CD4-positive, alpha-beta T cell treated with Interleukin-4 for 1 hour (primary cell): ENCODE measurements at places on chromosomes 6 and 20.

DNA sequence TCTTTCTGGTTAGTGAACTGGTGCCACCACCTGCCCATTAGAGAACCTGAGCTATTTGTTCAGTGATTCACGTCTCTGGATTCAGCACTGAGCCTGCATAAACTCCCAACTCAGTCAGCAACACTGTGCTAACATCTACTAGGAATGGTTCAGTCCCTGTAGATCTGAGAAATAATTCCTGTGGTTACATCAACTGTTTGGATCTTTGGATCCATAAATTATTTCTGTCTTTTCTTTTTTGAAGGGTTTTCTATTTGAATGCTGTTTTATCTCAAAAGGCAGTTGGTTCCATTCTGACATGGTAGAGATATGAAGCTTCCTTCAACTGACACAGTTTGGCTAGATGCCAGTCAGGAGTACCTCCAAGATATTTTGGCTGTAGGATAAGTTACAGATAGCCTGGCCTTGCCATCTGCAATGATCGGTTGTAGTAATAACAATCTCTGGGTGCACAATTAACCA is 125.9 kb downstream of the TRMT11 start:
- DNase-seq, result no peak

DNA sequence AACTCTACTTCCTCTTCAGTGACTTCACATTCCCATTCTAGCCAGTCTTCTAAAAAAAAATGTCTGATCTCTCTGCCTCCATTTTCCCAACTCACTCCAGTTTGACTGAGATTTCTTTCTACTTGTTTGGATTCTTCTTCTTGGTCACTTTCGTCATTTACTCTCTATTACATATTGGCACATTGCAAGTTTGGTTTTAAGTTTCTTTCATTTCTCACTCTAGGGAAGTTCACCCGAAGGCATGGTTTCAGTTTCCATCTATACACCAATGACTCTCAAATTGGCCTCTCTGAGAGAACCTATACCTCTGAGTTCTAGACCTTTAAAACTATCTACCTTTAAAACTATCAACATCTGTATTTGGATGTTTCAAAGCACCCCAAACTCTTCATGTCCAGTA is 51.3 kb downstream of the CD109 start:
- no peak for DNase-seq

- no peak for DNase-seq
Measured at GRCh38 chr20:24350923-24351368, 118.5 kb upstream of the SYNDIG1 start.

GRCh38 chr6:161598896-161599295 is 325.0 kb upstream of the AGPAT4 start:
- DNase-seq, result no peak

- DNase-seq, result no peak
Measured at GRCh38 chr6:135811644-135812526, 39.6 kb upstream of the PDE7B start.

DNA sequence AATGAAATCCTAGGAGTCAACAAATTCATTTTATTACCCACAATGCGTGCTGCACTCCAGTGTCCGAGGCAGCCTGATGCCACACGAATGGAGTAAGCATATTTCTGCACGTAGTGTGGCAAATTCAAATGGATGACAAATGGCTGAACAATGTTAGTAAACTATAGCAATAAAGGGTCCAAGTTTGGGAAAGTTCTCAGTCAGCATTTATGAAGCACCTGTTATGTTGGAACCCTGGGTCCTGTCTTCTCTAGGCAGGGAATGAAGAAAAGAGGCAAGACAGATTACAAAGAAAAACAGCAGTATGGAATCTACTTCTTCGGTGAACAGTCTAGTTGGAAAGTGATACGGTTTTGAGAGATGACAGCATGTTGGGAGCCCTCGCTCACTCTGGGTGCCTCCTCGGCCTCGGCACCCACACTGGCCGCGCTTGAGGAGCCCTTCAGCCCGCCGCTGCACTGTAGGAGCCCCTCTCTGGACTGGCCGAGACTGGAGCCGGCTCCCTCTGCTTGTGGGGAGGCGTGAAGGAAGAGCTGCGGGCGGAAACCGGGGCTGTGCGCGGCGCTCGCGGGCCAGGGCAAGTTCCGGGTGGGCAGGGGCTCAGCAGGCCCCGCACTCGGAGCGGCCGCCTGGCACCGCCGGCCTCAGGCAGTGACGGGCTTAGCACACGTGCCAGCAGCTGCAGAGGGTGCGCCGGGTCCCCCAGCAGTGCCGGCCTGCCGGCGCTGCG is 4.8 kb upstream of the RANBP9 start:
- DNase-seq, result no peak

GRCh38 chr6:136593748-136594490 is 43.7 kb upstream of the MAP7 start:
- DNase-seq, result peak; percentile 78

DNA sequence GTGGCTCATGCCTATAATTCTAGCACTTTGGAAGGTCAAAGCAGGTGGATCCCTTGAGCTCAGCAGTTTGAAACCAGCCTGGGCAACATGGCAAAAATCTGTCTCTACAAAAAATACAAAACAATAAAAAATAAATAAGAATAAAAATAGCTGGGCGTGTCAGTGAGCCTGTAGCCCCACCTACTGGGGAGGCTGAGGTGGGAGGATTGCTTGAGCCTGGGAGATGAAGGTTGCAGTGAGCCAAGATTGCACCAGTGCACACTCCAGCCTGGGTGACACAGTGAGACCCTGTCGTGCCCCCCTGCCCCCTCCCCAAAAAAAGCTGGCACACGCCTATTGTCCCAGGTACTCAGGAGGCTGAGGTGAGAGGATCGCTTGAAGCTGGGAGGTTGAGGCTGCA is 35.1 kb upstream of the SRPK1 start:
- no peak for DNase-seq

DNA sequence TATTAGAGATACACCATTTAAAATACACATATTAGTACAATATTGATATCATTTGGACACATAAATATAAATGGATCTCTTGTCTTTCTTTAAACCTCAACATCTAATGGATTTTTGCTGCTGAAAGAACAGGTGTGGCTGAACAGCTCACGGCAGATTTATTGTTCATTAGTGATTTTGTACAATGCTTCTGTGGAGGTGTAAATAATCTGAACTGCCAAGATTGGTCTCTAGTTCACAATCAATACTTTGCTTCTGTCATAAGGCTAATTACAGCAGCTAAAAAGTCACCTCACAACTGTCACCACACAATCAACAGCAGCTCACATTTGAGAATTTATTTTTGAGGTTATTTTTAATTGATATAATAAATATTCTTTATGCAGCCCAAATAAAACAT is 162.0 kb upstream of the SIM1 start:
- no peak for DNase-seq

- DNase-seq, result no peak
Measured at GRCh38 chr6:1617466-1618310, 8.0 kb downstream of the FOXC1 start.

DNA sequence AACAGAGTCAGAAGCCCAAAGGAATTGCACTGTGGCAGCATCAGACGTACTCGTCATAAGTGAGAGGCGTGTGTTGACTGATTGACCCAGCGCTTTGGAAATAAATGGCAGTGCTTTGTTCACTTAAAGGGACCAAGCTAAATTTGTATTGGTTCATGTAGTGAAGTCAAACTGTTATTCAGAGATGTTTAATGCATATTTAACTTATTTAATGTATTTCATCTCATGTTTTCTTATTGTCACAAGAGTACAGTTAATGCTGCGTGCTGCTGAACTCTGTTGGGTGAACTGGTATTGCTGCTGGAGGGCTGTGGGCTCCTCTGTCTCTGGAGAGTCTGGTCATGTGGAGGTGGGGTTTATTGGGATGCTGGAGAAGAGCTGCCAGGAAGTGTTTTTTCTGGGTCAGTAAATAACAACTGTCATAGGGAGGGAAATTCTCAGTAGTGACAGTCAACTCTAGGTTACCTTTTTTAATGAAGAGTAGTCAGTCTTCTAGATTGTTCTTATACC is 55.8 kb downstream of the VAPB start:
- no peak for DNase-seq

- peak; percentile 43 for DNase-seq
Measured at GRCh38 chr6:139126255-139126654, 8.6 kb upstream of the HECA start.

DNA sequence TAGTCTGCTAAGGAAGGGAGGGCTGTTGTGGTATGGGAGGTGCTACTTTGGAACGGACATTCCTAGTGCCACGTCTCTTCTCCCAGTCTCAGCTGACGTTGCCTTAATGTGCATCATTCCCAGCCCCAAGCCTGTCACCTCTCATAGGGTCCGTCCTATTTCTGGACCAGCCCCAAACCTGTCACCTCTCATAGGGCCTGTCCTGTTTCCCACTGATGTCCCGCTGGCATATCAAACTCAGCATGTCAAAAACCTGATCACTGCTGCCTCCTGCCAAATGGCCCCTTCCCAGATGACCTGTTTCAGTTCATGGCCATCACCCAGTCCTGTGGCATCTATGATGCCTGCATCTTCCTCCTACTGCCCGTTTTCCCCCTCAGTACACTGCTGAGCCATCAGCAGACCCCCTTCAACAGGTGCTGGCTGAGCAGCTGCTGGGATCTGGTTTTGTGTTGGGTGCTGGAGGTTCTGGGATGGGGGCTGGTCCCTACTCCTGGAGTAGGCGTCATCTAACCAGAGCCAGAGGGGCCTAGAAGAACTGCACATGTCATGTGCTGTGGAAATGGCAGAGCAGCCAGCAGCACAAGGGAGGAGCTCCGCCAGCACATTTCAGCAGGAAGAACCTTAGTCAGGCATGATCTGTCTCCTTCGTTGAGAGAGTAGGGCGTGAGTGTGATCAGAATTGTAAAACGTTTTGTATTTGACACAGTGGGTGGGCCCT is 3.3 kb downstream of the ENTPD6 start:
- DNase-seq, result no peak

DNA sequence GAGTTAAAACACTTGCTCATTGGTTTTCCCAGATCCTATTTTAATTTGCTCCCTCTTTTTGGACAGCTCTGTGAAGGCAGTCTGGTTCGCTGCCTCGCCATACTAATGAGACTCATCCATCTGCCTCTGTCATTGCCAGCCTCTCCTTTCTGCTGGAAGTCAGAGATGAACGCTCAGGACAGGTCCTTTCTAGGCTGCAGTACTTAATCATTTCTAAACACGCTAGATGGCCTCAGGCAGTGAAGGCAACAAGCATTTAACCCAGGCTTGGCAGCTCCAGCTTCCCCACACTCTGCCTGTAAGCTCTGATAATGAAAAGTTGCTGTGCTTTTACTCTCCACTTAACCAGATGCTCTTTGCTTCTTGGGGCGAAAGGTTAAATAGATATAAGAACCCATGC is 286.7 kb upstream of the POU3F2 start:
- no peak for DNase-seq

DNA sequence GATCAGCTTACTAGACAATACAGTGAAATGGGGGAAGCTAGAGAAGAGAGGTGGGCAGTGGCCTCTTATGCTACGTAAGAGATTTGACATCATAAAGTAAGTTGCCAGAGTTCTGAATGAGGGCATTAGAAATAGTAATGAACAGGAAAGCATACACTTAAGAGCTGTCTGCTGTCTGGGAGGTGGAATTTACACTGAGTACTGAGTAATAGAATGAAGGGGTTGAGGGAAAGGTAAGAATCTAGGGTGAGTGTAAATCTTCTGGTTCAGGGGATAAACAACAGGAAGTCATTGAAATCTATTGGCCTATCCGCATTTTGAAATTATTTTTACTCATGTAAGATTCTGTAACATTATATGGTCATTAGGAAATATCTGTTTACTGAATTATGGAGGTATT is 35.8 kb downstream of the HLA-DMB start:
- no peak for DNase-seq

- no peak for DNase-seq
Measured at GRCh38 chr20:11965602-11966001, 47.9 kb downstream of the BTBD3 start.

DNA sequence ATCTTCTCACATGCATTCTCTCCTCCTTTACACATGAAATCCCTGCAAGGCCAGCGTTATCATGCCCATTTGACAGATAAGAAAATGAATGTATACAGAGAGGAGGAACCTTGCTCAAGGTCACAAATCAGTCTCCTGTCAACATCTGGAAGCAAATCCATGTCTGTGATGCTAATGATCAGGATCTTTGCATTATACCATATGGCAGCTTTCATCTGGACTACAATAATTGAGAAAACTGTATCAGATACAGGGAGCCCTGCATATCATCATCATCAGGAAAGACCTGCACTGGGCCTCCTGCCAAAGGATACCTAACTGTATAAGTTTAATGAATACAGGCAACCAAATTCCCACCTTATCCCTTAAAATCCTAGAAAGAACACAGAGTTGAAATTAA is 213.7 kb downstream of the PTPRT start:
- no peak for DNase-seq

DNA sequence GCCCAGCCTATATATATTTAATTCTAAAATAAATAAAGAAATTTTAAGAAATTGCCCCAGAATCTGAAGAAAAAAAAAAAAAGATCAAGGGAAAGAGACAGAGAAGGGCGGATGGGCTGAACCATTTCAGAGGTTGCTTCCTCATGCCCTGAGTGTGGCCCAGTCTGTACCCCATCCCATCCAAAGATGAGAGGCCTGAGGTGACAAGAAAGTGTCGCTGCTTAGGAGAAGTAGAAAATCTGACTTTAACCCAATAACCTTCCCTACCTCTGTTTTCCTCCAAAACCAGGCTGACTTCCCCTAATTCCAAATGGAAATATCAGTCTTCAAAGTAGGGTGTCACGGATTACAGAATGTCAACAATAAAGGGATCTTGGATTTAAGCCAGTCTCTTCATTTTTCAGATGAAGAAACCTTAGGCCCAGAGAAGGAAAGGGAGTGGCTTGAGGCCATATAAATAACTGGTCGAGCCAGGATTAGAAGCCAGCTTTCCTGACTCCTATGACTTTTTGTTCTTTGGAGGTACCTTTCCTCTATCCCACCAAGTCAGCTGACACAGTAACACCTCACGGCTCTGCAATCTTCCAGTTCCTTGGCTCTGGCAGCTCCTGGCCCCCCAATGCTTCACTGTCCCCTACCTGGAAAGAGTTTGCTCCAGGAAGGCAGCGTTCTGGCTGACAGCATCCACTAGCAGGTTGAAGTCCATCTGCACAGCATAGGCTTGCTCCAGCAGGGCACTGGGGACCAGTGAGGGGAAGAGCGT is 10.1 kb downstream of the GSS start:
- no peak for DNase-seq

- DNase-seq, result no peak
Measured at GRCh38 chr6:158027590-158028285, 46.1 kb downstream of the SYNJ2 start.

GRCh38 chr6:113649880-113650609 is 207.1 kb upstream of the MARCKS start:
- no peak for DNase-seq

GRCh38 chr20:62822788-62823651 is 6.2 kb downstream of the COL9A3 start:
- DNase-seq, result peak; percentile 56

GRCh38 chr6:130505808-130506598 is 140.2 kb downstream of the TMEM200A start:
- no peak for DNase-seq
